Right ventricle myocardium superior (tissue), 1 donor: ENCODE measurements at places on chromosomes 3 and 15. TPM values are rescaled to one million over a fixed set of nuclear protein-coding genes. Genes with fewer than 3 reads are reported as not detected.

The CDCP1 gene
- total RNA-seq: 0.38 TPM

The TF gene
- total RNA-seq: 5.6 TPM

The NXPE3 gene
- total RNA-seq: 45.5 TPM

GRCh38 chr3:16011376-16011775 is 163.1 kb upstream of the GALNT15 start:
- no peak for DNase-seq

GRCh38 chr3:169455472-169455871 is 208.0 kb downstream of the MECOM start:
- no peak for DNase-seq

DNA sequence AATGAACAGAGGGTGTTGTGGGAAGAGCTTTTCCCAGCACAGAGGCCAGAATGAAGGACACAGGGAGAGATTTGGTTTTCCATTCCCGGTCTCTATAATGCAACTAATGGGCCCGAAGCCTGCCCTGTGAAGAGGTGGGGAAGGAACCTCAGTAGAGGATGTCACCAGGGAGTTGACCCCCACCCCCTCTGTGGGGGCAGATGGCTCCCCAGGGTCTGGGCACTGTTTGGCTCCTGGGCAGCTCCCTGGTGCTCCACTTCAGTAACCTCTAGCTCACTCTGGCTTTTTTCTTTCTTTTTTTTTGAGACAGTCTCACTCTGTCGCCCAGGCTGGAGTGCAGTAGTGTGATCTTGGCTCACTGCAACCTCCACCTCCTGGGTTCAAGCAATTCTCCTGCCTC is 109.1 kb upstream of the DLG1 start:
- no peak for DNase-seq

GRCh38 chr3:105398437-105398836 is 31.7 kb downstream of the ALCAM start:
- DNase-seq: no peak

- DNase-seq: no peak
Observed at GRCh38 chr3:14245822-14246221, 67.2 kb downstream of the LSM3 start.

GRCh38 chr3:18585004-18585968 is 160.1 kb upstream of the SATB1 start:
- DNase-seq: no peak

DNA sequence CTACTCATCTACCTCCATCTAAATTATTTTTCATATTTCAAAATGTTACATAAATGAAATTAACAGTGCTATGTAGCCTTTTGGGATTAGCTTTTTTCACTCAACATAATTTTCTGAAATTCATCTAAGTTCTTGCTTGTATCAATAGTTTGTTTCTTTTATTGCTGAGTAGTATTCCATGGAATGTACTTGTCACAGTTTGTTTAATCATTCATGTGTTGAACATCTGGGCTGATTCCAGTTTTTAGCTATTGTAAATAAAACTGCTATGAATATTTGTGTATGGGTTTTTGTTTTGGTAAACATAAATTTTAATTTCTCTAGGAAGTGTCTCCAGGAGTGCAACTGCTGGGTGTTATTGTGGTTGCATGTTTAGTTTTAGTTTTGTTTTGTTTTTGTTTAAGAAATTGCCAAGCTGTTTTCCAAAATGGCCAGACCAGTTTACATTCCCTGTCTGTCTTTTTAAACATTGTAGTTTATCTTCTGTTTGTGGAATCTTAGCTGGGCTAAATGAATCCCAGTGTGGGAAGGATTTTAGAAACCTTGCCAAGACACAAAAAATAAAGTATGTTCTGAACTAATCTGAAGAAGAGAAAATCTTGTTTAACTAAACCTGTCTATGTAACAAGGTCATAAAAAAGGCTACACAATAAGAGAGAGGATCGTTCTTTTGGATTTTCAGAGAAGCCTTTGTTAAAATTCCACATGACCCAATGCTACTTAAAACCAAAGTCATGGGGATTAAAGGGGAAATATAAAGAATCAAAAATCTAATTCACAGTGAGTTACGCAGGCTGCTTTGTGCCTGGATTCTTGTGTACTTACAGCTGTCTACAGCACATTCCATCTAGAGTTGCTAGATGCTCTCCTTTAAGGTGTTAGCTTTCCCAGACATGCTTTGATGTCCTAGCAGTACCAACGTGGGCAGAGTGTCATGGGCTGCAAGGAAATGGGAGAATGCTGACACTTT is 129.2 kb upstream of the SUCLG2 start:
- DNase-seq: no peak
